ENCODE measurements at places on chromosomes 3 and 15. TPM values are rescaled to one million over a fixed set of nuclear protein-coding genes. Genes with fewer than 3 reads are reported as not detected.

GRCh38 chr3:157275832-157276231 lies 115.9 kb upstream of the CCNL1 start:
- H3K4me1 ChIP-seq, result no peaks in the 10 kb centered on the region
- H3K27me3 ChIP-seq, result no peaks in the 10 kb centered on the region
- no peak overlapping the region for H3K4me3 ChIP-seq
- H3K27ac ChIP-seq, result no peak overlapping the region
- DNase-seq, result no peak
- no peaks in the 10 kb centered on the region for H3K36me3 ChIP-seq

- no peak for DNase-seq
- H3K27ac ChIP-seq, result no peak overlapping the region
- H3K4me3 ChIP-seq, result no peak overlapping the region
- H3K36me3 ChIP-seq, result no peaks in the 10 kb centered on the region
Observed at GRCh38 chr3:20130106-20130505, 55.9 kb downstream of the SGO1 start.

Gene TMEM207
- not detected for total RNA-seq

GRCh38 chr3:17322106-17322793 lies 420.2 kb downstream of the TBC1D5 start:
- H3K36me3 ChIP-seq, result no peaks in the 10 kb centered on the region
- DNase-seq, result no peak
- no peaks in the 10 kb centered on the region for H3K4me1 ChIP-seq
- H3K27ac ChIP-seq, result no peak overlapping the region
- no peaks in the 10 kb centered on the region for H3K27me3 ChIP-seq

GRCh38 chr3:132318451-132318850 lies 1.2 kb downstream of the ACP3 start:
- DNase-seq, result no peak
- H3K4me3 ChIP-seq, result no peak overlapping the region
- H3K27me3 ChIP-seq, result no peaks in the 10 kb centered on the region
- peaks cover 22% of the 10 kb centered on the region for H3K4me1 ChIP-seq

- H3K27ac ChIP-seq, result no peak overlapping the region
- no peaks in the 10 kb centered on the region for H3K36me3 ChIP-seq
- no peak overlapping the region for H3K4me3 ChIP-seq
Observed at GRCh38 chr3:58899159-58899952, 150.5 kb downstream of the CFAP20DC start.

Gene CPLX3
- not detected for total RNA-seq

Gene TIGIT
- 0.61 TPM for total RNA-seq

DNA sequence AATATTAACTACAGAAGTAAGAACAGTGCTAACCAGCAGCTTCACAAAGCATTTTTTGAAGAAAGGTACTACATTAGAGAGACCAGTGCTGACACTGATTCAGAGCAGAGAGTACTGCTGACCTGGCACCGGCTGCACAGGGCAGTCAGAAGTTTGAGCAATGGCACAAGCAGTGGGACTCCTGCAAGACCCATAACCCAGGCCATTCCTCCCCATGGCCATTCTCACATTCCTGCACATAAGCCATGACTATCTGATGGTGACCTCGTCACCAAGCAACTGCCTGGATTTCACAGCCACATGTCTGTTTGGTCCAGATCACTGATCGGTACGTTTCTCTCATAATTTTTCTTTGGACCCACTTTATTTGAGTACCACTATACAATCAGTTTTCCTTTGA lies 88.7 kb downstream of the GPR156 start:
- DNase-seq, result no peak
- H3K36me3 ChIP-seq, result no peaks in the 10 kb centered on the region
- H3K27ac ChIP-seq, result no peak overlapping the region
- no peaks in the 10 kb centered on the region for H3K4me1 ChIP-seq

DNA sequence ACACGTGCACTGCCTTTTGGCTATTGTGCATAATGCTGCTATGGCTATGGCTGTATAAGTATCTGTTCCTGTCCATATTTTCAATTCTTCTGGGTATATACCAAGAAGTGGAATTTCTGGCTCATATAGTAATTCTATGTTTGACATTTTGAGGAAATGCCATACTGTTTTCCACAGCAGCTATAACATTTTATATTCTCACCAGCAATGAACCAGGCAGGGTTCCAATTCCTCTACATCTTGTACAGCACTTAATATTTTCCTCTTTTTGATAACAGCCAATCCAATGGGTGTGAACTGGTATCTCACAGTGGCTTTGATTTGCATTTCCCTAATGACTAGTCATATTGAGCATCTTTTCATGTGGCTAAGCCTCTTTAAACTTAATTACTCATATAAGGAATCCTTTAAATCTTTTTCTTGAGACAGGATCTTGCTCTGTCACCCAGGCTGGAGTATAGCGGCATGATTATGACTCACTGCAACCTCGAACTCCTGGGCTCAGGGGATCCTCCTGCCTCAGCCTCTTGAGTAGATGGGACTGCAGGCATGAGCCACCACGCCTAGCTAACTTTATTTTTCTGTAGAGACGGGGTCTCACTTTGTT lies 38.1 kb upstream of the IGDCC4 start:
- DNase-seq, result no peak
- H3K4me1 ChIP-seq, result no peaks in the 10 kb centered on the region
- H3K27ac ChIP-seq, result no peak overlapping the region

All from adrenal gland (tissue), 19 donors.